ENCODE measurements at places on chromosomes 5 and 9. TPM values are rescaled to one million over a fixed set of nuclear protein-coding genes. Genes with fewer than 3 reads are reported as not detected.

TERT gene
- 10.1 TPM for total RNA-seq

TAF11L10 gene
- not detected for total RNA-seq

DNA sequence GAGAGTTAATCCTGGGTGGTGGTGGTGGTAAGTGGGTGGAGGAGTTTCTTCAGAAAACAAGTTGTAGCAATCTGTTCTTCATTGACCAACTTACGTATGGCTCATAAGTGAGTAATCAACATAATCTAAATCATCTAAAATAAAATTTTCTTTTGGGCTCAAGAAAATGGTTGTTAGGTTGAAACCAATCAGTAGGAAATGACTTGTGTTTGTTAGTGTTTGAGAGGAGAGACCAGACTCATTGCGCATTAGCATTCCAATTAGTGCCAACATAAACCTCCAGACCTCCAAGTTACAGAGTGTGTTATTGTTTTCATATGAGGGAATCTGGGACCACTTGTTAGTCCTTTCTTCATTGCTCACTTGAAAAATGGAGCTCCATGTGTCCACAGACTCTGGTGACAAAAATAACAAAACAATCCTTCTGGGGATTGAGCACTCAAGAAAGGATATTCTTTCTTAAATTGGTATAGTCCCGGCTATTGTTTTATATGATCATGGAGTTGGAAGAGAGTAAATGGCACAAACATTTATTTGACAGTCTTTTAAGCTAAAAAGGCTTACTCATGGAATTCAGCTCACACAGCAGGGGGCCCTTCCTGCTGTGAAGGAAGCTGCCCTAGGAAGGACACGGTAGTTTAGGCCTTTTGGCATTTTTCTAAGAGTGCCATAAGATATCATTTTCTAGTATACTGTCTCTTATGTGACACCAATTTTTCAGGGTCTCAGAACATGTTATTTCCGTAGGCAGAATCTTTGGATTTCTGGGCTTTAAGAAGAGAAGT, 441.1 kb downstream of the EBF1 start:
- DNase-seq, result peak; percentile 7

- no peak for DNase-seq
Observed at GRCh38 chr5:125501396-125501795, 755.0 kb upstream of the ZNF608 start.

- DNase-seq, result no peak
Observed at GRCh38 chr9:81669866-81670265, 19.5 kb downstream of the TLE1 start.

DNA sequence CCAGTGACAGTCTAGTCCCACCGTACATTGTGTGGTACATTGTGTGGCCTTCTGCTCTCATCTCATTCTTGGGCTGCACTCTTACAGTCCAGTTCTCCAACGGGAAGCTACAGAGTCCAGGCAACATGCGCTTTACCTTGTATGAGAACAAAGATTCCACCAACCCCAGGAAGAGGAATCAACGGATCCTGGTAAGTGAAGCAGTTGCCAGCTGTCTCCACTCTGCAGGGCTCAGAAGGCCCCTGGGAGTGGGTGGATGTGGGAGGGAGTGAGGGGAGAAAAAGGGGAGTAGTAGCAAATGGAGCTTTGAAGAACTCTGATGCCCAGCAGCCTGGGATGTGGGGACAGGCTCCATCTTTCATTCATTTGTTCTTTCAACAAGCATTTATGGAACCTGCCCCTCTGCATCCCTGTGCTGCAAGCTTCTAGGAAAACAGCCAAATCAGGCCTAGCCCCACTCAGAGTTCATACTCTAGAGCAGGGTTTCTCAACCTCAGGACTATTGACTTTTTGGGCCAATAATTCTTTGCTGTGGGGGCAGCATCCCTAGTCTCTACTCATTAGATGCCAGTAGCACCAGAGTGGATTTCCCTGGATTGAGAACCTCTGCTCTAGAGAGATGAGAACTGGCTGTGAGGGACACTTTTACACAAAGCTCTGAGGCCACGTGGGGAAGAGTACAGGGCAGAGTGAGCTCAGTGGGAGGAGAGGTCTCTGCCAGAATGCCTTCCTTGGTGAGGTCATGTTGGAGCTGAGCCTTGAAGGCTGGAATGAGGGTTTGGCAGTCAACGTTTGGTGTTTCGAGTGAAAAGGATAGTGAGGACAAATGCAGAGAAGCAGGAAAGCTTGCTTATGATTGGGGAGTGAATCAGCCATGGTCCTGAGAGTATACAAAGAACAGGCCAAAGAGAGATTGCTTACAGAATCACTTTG, 1.1 kb downstream of the POLR1E start:
- DNase-seq, result peak; percentile 64

- DNase-seq, result no peak
Observed at GRCh38 chr9:121222524-121223171, 21.0 kb upstream of the RAB14 start.

GRCh38 chr9:134986957-134987356, 69.2 kb upstream of the FCN1 start:
- no peak for DNase-seq

DNA sequence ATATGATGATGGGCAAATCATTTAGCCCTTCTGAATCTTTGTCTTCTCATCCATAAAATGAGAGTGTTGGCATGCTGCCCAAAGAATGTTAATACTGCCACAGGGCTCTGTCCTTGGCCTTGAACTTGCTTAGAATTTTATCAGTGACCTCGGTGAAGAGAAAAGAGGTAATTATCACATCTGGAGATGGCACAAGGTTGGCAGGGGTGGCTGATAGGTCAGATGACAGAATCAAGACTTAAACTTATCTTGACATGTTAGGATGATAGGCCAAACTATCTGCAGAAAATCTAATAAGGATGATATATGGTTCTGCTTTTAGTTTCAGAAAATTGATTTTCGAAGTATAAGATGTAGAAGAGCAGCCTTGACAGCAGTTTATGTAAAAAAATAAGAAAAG, 599.1 kb upstream of the CLINT1 start:
- DNase-seq, result no peak

GRCh38 chr9:122091682-122092592, 1.2 kb downstream of the TTLL11 start:
- peak; percentile 59 for DNase-seq

GRCh38 chr9:128383791-128384190, 12.6 kb downstream of the URM1 start:
- no peak for DNase-seq

DNA sequence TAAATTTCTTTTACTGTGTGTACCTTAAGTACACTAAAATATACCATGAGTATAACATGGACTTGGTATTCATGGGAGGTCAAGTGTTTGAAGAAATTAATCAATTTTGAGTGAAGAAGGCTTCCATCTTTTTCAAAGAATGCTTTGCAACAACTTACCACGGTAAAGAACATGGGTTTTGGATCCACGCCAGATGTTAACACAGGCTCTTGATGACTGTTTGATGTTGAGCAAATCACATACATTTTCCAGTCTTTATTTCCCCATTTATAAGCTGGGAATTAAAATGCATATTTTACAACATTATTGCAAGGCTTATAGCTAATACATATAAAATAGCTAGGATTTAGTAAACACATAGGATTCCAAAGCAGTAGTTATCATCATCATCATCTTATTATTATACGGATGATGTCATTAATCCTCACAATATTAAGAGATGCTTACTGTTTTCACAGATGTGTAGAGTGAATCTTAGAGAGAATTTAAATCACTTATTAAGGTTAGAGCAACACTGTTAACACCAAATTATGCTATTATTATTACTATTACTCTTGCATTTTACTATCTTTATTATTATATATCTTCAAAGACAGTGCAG, 362.0 kb downstream of the PRELID2 start:
- no peak for DNase-seq

DNA sequence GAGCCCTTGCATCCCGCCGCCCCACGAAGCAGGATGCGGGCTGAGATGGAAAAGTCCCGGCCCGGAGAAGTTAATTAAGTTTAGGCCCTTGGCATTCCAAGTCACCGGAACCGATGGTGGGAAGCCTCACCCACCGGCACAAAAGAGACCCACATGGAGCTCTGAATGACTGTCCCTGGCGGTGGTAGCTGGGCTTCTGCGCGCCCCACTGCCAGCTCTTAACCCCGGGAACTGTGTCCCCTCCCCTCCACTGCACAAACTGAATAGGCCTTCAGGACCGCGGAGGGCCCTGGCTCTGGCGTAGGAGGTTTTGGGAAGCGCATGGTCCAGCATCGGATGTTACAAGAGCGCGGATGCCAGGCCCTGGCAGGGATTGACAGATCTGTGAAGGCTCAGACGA, 291.1 kb upstream of the TUT7 start:
- no peak for DNase-seq

GRCh38 chr9:33139421-33140228, 27.5 kb downstream of the B4GALT1 start:
- DNase-seq, result no peak

Data from activated CD4-positive, alpha-beta T cell treated with anti-CD3 and anti-CD28 coated beads, Interleukin-2, amount 10 ng/mL, durations not matched to agents 24 days and 14 days (primary cell).